ENCODE measurements at places on chromosomes 16 and 17.

GRCh38 chr17:45396496-45397205 is 36.0 kb downstream of the ARHGAP27 start:
- no peak for DNase-seq

GRCh38 chr16:25699069-25699468 is 7.3 kb downstream of the HS3ST4 start:
- no peak for DNase-seq

GRCh38 chr17:18314059-18314730 is 599 bp downstream of the TOP3A start:
- DNase-seq = no peak

DNA sequence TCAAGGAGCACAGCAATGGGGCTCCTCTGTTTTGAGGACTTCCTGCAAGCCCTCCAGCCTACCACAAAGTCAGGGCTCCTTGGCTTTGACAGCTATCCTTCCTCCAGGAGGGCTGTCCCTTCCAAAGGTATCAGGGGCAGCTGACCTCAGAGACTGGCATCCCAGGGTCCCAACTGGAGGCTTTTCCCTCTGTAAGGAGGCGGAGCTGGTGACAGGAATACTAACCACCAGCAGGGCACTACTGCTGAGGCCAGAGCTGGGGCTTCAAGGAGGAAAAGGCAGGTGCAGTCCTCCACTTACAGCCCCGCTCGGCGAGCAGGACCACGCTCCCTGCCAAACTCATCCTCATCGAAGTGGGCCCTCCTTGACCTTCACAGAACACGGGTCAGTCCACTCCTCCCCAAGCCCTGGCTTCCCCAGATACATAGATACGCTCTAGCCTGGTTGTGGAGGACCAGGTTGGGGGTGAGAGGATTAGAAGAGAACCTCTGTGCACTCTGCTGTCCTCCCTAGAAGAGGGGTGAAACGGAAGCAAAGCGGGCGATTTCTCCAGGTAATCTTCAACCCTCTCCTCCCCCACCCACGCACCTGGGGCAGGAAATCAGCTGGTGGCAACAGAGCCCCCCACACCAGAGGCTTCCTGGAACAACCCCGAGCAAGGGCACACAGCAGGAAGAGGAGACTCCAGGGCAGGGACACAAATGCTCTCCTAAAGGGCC is 20.5 kb downstream of the ST3GAL2 start:
- DNase-seq = no peak

Data from activated CD4-positive, alpha-beta T cell treated with anti-CD3 and anti-CD28 coated beads for 1 hour (primary cell).